ENCODE measurements at places on chromosomes 7 and 10. TPM values are rescaled to one million over a fixed set of nuclear protein-coding genes. Genes with fewer than 3 reads are reported as not detected.

Gene PLOD3
- 91.8 TPM for total RNA-seq

- no peak for DNase-seq
These were observed 46.8 kb upstream of the SLC29A3 start for GRCh38 chr10:71272056-71272771.

Gene SPDYE16
- 0.20 TPM for total RNA-seq

Gene HOXA4
- 9.5 TPM for total RNA-seq

Gene NEBL
- 14.7 TPM for total RNA-seq

Gene GHITM
- 271 TPM for total RNA-seq

DNA sequence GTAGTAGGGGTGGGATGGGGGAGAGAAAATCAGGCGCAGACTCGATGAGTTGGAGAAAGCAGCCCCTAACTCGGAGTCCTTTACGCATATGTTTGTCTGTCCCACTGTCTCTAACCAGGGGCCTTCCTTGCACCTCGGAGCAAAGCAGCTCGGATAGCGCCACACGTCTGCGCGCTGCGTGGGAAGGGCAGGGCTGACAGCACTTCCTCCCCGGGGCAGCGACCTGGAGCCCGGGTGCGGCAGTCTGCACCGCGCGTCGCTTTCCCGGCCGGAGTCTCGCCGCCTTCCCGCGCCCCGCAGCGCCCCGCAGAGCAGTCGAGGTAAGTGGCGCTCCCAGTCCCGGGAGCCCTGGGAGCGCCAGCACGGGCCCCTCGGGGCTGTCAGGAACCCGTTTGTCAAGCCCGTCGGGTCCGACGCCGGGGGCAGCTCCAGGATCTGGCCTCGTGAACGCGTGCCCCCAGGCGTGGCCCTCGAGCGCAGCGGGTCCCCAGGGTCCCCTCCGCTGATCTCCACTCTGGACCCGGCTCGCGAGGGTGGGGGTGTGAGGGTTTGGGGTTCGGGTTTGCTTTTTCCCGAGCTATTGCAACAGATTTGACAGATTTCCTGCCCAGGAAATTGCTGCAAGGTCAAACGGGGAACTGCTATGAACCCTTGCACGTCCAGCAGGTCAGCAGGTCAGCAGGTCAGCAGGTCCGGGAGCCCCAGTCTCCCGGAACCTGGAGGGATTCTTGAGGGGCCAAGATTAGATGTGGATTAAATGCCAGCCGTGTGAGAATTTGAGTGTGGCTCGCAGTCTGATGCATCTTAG is 597 bp downstream of the APBB1IP start:
- DNase-seq: peak; percentile 64

- DNase-seq: no peak
These were observed 5.7 kb upstream of the PIP start for GRCh38 chr7:143126146-143126545.

DNA sequence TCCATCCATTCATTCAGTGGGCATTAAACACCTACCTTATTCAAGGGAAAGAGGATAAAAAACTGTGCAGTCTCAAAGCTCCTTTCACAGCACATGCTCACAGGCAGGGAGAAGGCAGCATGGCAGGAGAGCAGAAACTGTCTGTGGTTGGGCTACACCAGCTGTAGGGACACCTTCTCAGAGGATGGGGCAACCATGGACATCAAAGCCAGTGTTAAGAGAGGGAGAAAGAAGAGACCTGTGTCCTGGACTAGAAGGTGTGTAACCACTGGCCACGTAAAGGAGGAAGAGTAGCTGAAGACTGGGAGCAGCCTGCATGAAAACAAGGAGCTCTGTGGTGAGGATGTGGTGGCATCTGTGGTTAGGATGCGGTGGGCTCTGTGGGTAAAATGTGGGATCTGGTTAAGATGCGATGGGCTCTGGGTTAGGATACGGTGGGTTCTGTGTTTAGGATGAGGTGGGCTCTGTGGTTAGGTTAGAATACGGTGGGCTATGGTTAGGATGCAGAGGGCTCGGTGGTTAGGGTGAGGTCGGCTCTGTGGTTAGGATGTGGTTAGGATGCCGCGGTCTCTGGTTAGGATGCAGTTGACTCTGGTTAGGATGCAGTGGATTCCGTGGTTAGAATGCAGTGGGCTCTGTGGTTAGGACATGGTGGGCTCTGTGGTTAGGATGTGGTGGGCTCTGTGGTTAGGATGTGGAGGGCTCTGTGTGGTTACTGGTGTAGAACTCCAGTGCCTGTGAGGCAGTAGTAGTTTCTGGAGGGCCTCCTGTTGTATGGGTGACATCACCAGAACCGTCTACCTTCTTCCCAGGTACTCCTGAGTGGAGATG is 197.6 kb downstream of the WDR37 start:
- DNase-seq: no peak

DNA sequence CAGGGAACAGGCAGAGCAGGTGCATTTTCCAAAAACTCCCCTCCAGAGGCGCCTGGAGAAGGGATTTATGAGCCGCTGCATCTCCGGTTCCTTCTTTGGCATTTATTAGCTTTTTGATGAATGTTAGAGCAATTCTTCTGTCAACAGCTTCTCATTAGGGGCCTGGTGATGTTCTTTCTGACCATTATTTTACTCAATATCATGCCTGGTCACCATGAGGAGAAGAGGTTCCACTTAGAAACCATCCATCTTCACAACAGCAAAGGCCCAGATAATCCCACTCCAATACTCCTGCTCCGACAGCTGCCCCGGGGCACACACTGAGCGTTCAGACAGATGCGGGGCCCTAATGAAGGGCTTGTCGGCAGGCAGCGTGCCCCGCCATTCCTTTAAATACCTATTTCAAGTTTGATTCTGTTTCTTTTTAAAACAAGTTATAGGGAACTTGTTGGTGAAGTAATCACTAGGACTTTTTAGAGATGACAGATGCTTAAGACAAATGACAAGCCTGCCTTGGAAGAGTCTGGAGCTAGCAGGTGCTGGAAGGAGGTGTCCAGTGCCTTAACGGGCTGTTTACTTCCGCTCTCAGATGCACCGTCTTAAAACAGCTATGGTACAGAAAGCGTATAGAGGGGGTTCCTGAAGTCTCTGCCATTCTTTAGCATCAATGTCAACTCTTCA is 31.7 kb downstream of the ECHDC3 start:
- DNase-seq: no peak

GRCh38 chr7:46881507-46882127 is 700.3 kb downstream of the TNS3 start:
- DNase-seq: no peak

- DNase-seq: no peak
These were observed 37.6 kb downstream of the FAM204A start for GRCh38 chr10:118304521-118304920.

DNA sequence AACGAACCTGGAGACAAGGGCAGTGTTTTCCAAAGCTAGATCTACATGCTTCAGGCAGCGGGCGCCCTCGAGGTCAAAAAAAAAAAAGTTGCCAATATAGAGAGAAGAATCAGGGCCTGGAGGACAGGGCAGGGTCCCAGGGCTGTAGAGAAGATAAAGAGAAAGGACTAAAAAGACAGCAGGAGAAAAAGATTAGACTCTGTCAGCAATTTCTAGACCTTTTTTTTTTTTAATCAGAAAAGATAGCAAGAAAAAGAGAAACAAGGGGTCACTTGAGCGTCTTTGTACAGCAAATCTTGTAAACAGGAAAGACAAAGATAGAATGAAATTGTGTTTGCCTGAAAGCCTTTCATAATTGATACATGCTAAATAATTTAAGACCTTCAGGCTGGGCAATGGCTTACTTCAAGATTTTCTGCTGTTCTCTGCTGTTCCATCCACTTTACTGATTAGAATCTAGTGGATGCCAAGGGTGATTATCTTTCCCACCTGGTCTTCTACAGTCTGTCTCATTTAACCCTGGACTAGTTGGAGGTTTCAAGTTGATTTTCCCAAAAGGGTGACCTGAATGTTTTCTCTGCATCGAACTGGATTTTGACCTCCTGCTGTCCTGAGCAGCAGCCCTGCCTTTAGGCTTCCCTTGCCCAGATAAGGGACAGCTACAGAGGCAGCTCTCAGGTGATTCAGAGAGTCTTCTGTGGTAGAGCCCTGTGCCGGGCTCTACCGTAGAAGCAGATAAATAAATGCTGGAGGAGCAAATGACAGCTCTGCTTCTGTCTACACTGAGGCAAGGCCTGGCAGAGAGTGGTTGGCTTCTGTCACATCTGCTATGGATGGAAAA is 5.1 kb downstream of the LMOD2 start:
- DNase-seq: no peak

DNA sequence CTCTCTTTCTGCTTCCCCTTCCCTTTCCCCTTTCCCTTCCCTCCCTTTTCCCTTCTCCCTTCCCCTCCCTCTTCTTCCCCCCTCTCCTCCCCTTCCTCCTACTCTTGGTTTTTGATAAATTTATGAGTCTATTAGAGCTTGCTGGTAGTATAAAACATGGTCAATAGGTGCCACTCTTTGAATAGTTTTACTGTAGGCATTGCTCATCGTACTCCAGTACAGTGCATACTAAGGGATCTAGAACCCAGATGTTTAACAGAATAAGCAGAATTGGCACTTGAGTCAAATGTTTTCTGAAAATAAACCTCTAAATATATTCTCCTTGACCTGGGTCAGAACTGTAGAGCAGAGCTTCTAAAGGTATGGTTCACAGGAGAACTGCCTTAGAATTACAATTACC is 126.7 kb downstream of the SORCS3 start:
- DNase-seq: no peak

DNA sequence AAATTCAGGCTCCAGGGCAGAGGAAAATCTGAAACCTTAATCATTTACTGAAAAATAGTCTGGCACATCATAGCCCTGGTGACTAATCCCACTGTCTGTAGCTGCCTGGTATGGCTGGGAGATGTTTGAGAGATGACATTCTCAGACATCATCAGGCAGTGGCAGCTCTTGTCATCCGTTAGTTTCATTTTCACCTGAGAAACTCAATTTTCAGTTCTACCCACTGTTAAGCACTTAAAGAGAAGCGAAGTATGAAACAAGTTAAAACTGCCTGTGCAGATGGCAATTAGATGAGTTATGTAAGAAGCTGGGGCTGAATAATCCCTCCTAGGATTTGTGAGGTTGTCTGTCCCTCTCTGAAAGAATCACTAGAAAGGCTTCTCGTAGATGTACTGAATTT is 150.2 kb downstream of the NSUN6 start:
- no peak for DNase-seq

DNA sequence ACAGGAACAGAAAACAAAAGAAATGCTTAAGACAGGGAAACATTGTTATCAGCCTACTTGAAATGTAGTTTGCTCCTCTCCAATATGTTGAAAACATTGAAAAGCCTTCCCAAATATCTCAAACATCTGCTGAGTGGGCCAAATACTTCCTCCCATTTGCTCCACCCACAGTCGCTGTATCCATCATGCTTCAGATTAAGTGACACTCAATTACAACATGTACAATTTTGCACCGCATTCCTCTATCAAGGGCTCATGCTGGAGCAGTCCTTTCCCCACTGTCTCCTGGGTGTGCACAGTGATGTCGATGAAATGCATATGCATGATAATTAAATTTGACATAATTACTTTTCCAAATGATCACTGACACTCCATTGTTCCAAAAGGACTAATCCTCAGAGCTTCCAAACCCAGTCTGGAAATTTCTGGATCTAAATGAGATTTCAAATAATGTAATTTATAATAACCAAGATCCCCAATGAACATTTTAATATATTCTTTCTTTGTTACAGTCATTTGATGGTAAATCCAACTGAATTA is 604.6 kb downstream of the GRID1 start:
- no peak for DNase-seq

- no peak for DNase-seq
These were observed 119.9 kb downstream of the PAXIP1 start for GRCh38 chr7:154882931-154883474.

DNA sequence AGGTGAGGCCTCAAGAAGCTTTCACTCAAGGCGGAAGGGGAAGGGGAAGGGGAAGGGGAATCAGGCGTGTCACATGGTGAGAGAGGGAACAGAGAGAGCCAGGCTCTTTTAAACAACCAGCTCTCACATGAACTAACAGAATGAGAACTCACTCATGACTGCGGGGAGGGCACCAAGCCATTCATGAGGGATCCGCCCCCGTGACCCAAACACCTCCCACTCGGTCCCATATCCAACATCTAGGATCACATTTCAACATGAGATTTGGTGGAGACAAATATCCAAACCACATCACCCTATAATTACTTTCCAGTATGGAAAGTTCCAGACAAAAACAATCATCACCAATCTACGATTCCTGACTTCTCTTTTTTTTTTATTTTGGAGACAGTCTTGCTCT is 22.9 kb downstream of the HIP1 start:
- DNase-seq: no peak

Gene NYAP1
- total RNA-seq: 0.23 TPM

Gene PLXNA4
- total RNA-seq: 2.7 TPM

DNA sequence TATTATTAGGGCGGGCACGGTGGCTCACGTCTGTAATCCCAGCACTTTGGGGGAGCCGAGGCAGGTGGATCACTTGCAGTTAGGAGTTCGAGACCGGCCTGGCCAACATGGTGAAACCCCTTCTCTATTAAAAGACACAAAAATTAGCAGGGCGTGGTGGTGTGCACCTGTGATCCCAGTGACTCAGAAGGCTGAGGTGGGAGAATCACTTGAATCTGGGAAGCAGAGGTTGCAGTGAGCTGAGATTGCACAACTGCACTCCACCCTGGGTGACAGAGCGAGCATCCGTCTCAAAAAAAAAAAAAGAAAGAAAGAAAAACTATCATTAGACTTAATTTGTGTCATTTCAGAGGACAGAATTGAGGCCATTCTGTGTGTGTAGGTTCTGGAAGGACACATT is 752.7 kb upstream of the GALNT17 start:
- no peak for DNase-seq

Gene NPY
- not detected for total RNA-seq

Gene KLF14
- 0.19 TPM for total RNA-seq

DNA sequence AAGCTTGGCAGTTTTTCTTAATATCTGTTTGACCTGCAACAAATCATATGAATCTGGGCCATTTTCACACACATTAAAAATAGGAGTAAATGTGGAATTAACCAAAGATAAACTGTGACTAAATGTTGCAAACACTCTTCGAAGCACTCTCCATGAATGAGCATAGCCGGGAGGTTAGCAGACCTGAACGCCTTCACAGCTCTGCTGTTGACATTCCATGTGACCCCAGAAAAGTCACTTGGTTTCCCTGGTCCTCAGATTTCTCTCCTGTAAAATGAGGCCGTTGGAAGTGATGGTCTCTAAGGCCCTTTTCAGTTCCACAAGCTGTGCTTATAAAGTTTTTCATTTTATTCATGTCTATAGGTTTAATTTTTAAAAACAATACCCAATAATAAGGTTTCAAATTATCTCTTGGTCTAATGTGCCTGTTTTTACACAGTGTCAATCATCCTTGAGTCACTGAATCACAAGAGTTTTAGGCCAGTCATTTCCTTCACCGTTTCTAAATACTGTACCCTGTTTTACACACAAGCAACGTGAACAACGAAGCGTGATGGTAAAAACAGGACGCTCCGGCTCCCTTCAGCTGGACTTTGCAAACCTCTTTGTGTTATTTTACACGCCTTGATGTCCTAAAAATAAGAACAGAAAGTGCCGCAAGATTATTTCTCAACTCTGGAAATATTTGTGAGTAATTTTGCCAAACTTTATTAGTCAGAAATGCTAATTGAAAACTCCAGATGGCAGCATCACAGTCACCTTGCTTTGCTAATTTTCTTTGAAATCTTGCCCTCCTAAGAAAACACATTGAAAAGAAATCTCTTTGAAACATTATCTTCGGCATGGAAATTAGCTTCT is 38.6 kb upstream of the MET start:
- DNase-seq: no peak

Gene LIPN
- total RNA-seq: not detected
